ENCODE measurements at places on chromosomes 5 and 9. TPM values are rescaled to one million over a fixed set of nuclear protein-coding genes. Genes with fewer than 3 reads are reported as not detected.

- no peak for DNase-seq
These were observed 39.5 kb downstream of the SEMA6A start for GRCh38 chr5:116534964-116535651.

DNA sequence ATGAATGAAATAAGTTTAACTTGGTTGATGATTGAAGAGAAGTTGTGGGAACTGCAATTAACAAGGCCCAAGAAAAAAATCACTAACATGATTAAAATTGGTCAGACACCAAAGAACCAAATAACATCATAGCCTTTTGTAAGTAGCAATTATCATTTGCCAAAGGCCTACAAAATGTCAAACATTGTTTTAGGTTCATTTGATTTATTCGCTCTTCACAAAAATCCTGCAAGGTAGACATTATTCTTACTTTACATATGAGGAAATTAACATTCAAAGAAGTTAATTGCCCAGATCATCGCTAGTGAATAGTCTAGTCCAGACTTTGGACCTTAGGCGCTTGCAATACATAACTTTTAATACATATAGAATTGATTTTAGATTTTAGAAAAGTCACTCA lies 2.6 kb downstream of the POLK start:
- peak; percentile 5 for DNase-seq

SLC24A2 gene
- not detected for polyA plus RNA-seq

- peak; percentile 15 for DNase-seq
These were observed 1.0 kb downstream of the CEMIP2 start for GRCh38 chr9:71767163-71767775.

DNA sequence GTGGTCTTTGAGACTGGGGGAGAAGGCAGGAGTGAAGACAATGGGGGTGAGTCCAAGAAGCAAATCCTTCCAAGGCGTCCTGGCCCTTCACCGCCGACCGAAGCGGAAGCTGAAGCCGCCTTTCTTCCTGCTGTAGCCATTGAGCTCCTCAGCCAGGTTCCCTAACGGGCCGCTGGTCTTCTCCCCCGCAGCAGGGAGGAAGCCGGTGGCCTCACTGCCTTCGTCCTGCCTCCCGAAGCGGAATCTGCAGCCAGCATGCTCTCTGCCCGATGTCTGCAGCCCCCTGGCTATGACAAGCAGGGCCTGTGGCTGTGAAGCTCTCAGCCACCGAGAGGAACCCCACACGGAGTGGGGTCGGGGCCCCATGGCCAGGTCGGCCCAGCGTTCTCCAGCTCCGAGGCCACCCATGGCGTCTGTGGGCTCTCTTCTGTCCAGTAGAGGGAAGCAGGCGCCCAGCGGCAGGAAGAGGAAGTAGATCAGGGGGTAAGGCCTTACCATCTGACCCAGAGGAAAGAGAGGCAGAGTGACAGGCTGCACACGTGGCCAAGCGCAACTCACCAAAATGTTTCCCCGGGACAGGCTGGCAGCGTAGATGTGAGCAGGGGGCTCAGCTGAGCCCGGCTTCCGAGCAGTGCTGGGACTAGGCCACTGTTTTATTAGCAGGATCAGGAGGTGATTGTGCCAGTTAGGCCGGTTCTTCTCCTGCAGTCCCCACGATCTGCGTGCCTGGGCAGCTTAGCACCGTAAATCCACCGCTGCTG lies 3.1 kb downstream of the QRFP start:
- peak; percentile 34 for DNase-seq

DNA sequence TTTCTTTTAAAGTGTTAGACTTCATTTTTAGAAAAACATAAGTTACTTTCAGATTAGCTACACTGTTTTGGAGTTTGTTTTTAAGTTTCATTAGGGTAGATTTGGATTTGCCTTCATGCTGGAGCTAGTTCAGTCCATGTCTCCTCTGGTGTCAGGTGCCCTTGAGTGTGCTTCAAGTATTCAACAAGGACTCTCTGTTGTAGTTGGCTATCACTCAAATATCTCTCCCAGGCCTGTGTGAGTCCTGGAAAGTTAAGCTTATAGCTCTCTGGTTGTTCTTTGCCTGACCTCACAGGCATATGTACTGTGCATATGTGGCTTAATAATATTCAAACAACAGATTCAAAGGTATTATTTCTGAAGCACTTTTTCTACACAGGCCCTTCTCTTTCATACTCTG lies 45.4 kb downstream of the PTBP3 start:
- DNase-seq: no peak

- DNase-seq: no peak
These were observed 56.1 kb downstream of the CFAP90 start for GRCh38 chr5:7794823-7795222.

RABL6 gene
- polyA plus RNA-seq: 32.2 TPM
